ENCODE measurements at places on chromosomes 6 and 20.

DNA sequence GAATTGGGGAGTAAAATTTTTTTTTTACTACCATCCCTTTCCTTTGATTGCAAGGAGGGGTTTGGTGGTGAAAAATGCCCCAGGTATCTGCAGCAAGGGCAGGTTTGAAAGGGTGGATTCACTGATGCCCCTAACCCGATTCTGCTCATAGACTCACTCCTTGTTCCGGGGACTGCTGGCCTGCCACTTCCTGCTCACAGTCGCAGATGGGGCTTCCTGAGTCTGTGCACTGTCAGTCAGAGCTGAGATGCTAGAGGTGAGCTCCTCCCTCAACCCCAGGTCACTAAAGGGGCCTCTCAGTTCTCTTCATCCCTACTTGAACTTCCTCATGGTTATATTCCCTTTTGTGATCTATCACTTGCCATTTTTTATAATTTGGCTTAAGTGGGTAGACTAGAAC lies 357.9 kb downstream of the FARS2 start:
- peak; percentile 49 for DNase-seq

GRCh38 chr6:20702366-20702765 lies 168.1 kb downstream of the CDKAL1 start:
- DNase-seq: no peak

DNA sequence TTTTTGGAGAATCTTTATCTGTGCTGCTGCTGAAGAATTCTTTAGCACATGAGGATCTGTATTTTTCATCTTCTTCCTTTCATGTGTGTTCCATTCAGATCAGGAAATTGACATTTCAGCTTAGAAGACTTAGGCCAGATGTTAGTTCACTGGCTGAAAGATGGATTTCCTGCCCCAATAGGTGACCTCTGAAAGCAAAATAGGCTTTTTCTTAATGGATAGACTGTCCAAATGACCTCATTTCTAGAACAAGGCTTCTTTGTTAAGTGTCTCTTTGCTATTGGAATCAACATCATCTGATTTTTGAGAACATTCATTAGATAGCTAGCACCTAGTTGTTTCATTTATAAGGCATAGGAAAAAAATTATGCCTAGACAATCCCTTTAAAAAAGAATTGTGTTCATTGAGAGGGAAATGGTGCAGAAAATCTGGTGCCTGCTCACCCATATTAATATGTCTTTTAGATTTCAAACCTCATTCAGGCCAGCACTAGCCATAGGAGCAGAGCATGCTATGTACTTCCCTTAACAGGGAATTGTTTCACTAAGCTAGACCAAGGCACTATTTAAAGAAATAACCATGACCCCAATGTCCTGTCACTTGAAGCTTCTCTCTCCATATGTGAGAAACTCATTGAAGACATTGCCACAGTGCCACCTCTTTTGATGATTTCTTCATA lies 13.6 kb upstream of the SASH1 start:
- DNase-seq: no peak

- no peak for DNase-seq
Measured at GRCh38 chr20:4672948-4673347, 48.8 kb upstream of the PRND start.
